ENCODE measurements at places on chromosomes 6 and 20. TPM values are rescaled to one million over a fixed set of nuclear protein-coding genes. Genes with fewer than 3 reads are reported as not detected.

TEAD3 gene
- not detected for total RNA-seq

DNA sequence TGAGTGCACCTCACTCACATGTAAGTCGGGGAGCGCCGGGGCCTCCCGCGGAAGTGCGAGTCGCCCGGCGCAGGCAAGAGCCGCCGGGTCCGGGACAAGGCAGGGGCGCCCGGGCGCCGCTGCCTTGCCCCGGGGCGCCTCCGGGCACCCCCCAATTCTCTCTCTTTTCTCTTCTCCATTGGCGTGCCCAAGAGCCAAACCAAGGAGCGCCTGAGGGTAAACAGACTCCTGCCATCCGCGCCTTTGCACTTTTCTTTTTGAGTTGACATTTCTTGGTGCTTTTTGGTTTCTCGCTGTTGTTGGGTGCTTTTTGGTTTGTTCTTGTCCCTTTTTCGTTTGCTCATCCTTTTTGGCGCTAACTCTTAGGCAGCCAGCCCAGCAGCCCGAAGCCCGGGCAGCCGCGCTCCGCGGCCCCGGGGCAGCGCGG, 36.8 kb downstream of the GNAS start:
- no peak for DNase-seq

- no peak for DNase-seq
Observed at GRCh38 chr6:110530671-110531070, 54.3 kb upstream of the SLC22A16 start.

DNA sequence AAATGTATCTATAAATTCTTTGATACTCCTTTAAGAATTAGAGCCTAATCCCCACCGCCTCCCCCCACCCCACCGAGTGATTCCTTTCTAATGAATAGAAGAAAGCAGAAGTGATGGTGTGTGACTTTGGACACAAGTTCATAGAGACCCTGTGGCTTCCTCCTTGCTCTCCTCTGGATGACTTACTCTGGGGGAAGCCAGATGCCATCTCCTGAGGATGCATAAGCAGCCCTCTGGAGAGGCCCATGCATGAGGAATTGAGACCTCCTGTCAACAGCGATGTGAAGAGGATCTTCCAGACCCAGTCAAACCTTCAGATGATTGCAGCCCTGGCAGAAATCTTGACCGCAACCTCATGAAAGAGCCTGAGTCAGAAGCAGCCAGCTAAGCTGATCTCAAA, 21.1 kb downstream of the AHCY start:
- DNase-seq = no peak

- no peak for DNase-seq
Observed at GRCh38 chr6:34243901-34244884, 4.6 kb downstream of the SMIM29 start.
